ENCODE measurements at places on chromosomes 2 and 18.

DNA sequence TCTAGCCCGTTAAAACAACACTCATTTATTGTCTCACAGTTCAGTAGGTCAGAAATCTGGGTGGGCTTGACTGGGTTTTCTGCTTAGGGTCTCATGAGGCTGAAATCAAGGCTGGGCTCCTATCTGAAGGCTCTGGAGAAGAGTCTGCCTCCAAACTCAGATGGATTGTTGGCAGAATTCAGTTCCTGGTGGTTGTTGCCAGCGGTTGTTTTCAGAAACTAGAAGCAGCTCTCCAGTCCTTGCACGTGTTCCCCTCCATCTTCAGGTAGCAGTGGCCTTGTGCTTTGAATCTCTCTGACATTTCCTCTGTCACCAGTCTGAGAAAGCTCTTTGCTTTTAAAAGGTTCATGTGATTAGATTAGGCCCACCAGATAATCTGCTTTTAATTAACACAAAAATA lies 20.1 kb upstream of the FN1 start:
- no peak for DNase-seq

DNA sequence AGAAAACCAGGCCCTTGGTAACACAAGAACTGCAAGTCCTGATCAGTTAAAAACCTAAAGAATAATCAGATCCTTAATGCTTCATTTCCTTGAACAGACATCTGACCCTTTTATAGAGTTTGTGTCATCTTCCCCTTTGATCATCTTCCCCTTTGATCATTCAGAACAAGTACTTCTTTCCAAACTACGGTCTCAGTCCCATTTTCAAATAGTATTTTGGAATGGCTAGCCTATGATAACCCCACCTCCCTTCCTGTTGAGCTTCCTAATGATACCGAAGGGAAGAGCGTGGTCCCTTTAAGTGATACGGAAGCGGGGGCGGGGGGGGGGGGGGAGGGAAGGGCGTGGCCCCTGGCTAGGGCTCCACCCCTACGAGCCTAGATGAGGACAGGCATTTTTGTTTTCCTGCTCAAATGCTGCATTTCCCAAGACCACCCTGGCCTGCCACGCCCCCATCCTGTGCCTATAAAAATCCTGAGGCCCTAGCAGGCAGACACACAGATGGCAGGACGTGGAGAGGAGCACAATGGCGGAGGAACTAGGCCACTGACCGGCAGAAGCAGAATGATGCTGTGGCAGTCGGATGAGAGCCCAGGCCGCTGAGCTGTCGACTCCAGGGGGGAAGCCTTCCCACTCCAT lies 24.1 kb upstream of the CHRNA1 start:
- peak; percentile 9 for DNase-seq

- DNase-seq, result no peak
These were observed 86.4 kb upstream of the FZD7 start for GRCh38 chr2:201947287-201947686.

DNA sequence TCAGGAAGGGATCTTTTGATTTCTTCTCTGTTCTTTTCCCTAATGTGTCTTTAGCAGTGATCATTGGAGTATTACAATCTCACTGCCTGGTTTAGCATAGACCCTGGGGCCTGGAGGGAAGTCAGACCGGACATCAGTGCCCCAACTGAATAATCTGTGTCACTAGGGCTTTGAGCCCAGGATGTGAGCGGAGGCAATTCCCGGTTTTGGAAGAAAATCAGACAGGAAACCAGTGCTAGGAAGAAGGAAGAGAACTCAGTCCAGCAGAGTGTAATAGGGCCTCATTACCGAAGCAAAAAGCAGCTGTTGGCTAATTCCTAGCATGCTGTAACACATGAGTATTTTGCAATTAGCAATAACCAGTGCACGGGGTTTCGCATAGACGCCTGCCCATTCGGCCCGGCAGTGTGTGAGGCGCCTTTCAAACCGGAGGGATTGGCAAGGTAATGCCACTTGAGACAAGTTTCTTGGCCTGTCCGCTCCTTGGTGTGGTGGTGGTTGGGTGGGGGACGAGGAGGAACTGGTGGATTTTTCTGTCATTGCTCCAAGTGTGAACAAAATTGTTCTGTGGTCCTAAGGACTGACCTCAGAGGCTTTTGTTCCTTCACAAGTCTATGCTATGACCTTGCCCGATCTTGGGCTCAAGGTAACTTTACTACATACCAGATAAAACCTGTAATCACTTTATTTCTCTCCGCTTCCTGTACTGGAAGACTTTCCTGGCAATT lies 2.8 kb downstream of the FOSL2 start:
- no peak for DNase-seq

- DNase-seq, result no peak
These were observed 163.6 kb downstream of the C1D start for GRCh38 chr2:67899187-67899586.

DNA sequence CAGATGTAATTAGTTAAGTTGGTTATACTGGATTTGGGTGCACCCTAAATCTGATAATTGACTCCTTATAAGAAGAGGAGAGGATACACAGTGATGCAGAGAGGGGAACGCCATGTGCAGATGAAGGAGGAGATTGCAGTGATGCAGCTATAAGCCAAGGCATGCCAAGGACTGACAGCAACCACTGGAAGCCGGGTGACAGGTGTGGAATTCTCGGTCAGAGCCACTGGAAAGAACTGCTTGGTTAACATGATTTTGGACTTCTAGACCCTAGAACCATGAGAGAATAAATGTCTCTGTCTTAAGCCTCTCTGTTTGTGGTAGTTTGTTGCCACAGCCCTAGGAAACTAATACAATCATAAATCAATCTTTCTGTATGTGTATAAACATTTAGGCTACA lies 403.3 kb upstream of the CDH20 start:
- no peak for DNase-seq

DNA sequence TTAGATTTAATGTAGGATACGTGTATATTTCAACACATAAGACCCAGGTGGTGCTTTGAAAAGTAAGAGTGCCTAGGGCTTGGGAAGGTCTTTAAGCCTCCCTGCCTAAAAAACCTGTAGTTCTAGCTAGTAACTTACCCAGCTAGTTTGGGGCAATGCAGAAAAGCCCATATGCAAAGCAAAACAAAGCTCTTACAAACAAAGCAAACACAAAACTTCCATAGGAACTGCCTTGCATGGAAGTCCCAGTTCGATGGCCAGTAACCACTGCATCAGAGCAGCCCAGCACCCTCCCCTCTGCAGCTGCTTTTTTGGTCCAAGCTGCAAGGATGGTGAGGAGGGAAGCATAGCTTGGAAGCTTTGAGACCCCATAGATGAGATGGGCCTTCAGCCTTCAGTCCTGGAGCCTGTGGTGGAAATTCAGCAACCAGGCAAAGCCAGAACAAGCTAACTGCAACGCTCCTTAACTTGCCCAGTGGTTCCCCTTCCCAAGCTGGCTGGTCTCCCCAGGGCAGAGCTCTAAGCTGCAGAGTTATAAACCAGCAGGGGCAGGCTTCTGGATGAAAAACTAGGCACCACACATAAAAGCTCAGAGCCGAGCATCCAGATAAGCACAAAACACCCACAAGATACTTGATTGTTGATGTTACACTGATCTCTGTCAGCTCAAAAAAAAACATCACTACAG lies 16.2 kb downstream of the C2orf76 start:
- no peak for DNase-seq

DNA sequence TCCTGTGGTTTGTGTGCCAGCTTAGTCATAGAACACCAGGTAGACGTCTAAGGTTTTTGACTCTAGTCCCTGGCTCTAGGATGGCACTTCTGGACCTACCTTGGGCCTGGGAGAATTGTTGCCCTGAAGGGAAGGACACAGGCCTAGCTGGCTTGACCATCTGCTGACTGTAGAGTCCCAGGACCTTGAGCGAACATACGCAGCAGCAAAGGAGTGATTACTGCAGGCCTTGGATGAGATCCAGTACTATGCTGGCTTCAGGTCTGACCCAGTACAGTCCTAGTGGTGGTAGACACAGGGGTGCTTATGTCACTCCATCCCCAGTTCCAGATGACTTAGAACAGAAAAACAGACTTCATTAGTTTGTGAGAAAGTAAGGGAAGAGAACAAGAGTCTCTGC lies 37.7 kb downstream of the ST8SIA3 start:
- DNase-seq, result no peak

GRCh38 chr18:56560992-56561391 lies 77.4 kb downstream of the TXNL1 start:
- DNase-seq, result no peak

DNA sequence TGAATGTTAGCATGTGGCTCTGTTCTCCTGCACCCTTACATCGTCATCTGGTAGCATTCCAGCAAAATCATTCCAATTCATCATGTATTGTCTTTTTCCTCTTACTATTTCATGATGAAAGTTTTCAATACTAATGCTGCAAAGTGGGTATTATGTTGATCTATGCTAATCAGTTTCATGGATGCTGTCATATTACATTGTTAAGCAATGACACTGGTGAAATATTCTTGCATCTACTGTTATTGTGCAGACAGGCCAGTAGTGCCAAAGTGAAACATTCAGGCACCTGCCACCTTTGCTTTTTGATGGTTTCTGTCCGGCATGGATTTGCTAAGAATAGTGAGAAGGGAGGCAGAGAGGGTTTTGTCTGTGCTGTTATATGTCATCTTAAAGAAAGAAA lies 76.1 kb upstream of the SMIM21 start:
- no peak for DNase-seq

All from CD4-positive, alpha-beta T cell treated with Interleukin-12 subunit alpha and Interleukin-12 subunit beta, for 1 hour (primary cell).